ENCODE measurements at places on chromosomes 3 and 15.

- no peak for DNase-seq
Measured at GRCh38 chr3:148318240-148318639, 379.5 kb upstream of the AGTR1 start.

DNA sequence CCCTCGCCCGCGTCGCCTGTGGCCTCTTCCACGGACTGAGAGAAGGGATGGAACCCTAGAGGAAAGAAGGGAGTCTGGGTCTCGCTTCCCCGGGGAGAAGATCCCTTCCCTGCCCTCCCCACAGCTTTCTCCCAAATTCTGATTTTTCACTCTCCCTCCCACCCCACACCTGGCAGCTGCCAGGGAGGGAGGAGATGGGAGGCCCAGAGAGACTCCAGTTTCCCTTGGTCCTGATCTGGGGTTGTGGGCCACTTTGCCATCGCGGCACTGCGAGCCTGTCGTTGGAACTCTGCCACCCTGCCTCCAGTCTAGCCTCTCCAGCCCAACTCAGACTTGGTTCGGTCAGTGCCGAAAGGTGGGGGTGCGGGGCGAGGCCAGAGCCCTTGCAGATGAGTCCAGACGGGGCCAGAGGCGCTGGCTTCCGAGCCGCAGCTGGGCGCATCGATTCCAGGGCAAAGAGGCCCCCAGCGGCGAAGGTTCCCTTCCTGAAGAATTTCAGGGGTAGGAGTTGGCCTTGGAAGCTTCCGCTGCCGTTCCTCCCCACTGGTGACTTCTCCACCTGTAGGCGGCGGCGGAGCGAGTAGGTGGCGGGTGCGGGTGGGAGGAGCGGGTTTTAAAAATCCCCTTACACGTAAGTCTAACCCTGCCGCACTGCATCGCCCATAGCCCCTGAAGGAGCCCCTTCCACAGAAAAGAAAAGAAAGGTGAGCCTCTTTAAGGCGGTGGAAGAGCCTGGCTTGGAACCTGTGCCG lies 5.2 kb downstream of the WNT5A start:
- no peak for DNase-seq

GRCh38 chr3:49120438-49121131 lies at the start of gene USP19:
Gene USP19 (minus strand): TSS chr3:49120823. CDS start chr3:49119145, 1,678 bp downstream.
- DNase-seq = peak; percentile 96

DNA sequence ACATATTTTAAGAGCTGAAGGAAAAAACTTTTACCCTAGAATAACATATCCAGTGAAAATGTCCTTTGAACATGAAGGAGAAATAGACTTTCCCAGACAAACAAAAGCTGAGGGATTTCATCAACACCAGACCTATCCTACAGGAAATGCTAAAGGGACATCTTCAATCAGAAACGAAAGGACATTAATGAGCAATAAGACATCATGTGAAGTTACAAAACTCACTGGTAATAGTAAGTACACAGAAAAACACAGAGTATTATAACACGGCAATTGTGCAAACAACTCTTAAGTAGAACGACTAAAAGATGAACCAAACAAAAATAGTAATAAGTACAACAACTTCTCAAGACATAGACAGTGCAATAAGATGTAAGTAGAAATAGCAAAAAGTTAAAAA lies 3.5 kb upstream of the ZSCAN2 start:
- DNase-seq = no peak

- DNase-seq = no peak
Measured at GRCh38 chr3:185120126-185120525, 32.7 kb downstream of the C3orf70 start.

DNA sequence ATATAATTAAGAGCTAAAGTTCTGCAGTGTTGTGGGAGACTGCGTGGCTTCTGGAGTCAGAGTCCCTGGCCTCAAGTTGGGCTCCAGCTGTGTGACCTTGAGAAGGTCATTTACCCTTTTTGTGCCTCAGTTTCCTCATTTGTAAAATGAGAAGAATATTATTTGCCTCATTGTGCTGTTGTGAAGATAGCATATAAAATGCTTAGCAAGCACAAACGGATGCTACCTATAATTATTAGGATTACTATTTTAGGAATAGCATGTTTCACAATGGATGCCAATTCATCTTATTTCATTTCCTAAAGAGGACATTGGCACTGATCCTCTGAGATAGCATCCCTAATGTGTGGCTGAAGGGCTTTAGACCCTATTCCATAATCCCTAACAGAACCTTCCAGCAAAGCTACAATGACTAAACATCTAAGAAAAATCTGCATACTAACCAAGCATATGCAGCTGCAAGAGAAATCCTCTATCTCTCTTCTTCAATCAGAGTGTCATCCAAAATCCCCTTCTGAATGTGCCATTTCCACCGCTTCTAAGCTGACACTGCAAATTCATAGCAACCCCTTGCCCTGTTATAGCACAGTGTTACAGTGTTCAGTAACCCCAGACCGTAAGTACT lies 148.3 kb downstream of the RBMS3 start:
- no peak for DNase-seq
